ENCODE measurements at places on chromosomes 12 and 14.

- no peak for DNase-seq
These were observed 160.3 kb upstream of the PELI2 start for GRCh38 chr14:55957950-55958349.

DNA sequence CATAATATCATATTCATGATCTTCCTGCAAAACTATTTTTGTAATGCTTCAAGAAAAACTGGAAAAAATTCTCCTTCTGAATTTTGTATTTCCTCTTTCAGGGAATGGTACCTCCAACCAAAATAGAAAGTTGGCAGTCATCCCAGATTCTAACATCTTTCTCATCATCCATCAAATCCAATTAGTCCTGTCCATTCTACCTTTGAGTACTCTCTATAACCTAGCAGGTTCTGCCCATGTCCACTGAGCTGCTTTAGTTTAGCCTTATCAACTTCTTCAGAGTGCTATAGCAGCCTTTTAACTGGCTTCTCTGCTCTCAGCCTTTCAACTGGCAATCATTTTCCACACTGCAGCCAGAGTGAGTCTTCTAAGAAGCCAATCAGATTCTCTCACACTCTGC lies 236.2 kb downstream of the AKAP6 start:
- DNase-seq, result peak; percentile 28

DNA sequence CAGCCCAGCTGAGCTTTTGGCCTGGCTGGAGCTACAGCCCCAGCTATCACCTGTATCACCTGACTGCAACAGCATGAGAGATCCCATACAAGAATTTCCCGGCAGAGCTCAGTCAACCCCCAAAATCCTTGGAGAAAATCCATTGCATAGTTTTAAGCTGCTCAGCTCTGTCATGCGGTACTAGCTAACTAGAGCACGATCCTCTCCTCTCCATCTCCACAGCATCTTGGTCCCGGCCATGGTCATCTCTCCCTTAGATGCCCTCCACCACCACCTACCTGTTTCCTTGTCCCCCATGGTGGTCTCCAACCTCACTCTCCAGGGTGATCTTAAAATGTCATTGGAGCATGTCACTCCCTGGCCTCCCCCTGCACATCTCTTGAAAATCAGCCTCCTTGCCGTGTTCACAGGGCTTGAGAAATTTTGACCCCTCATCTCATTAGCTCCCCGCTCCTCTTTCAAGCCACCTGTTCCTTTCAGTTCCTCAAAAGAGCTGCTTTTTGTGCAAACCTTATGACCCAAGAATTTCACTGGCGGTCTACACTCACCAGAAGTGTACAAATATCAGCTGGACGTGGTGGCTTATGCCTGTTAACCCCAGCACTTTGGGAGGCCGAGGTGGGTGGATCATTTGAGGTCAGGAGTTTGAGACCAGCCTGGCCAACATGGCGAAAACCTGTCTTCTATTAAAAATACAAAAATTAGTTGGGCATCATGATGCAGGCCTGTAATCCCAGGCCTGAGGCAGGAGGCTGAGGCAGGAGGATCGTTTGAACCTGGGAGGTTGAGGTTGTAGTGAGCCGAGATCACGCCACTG lies 8.1 kb upstream of the CLMN start:
- DNase-seq, result no peak

- DNase-seq, result no peak
These were observed 11.6 kb downstream of the RASSF8 start for GRCh38 chr12:25970082-25970481.

DNA sequence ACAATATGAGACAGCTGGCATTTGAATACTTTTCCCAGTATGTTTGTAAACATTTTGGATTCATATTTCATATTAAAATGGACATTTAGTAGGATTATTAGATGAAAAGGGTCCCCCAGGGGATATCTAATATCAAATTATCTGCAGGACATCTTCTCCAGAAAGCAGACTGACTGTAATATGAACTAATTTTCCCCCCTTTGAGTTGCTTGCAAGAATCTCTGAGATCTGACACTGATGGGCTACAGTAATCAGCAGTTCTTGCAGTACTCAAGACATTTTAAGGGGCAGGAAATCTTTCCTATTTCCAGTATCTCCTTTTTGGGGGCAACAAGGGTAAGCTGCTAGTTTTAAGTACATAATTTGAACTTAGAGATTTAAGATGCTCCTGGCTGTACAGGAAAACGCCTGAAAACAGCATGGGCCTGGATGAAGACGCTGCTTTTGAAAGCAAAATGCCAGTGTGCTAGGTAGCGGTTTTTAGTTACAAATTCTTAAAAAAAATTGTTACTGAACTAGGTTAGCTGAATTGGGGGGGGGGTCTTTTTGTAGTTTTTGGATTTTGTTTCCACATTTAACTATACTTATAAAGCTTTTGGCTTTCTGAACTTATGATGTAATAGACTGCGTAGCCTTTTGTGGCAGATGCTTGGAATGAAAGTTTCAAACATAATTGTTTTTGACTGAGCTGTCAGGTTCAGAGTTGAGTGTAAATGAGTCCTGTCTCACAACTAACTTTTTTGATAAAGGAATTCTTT lies 2.2 kb downstream of the FRMD6 start:
- DNase-seq, result no peak

GRCh38 chr12:8052679-8053078 lies 13.5 kb downstream of the C3AR1 start:
- DNase-seq, result no peak

GRCh38 chr12:95998611-95999286 lies 2.6 kb upstream of the HAL start:
- peak; percentile 55 for DNase-seq

GRCh38 chr12:19390051-19390598 lies 49.2 kb upstream of the AEBP2 start:
- no peak for DNase-seq

DNA sequence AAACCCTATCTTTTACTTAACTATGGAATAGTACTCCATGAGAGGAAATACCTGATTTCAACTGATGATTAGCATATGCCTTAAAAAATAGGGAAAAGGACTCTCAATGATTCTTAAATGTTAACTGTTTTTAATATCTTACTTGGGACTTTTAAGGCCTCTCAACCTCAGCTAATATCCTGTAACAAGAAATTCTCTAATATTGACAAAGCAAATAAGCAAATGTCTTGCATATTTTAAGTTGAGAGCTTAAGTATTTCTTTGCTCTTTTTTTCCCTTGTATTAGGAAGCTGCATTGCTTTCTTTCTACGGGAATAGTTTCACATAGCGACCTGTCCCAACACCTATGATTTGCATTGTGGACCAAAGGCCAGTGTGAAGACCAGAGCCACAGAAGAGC lies 249.9 kb downstream of the BCAT1 start:
- DNase-seq, result no peak

GRCh38 chr12:128829861-128830504 lies 6.2 kb upstream of the SLC15A4 start:
- no peak for DNase-seq

GRCh38 chr14:69428289-69428998 lies 30.0 kb downstream of the SLC39A9 start:
- no peak for DNase-seq

DNA sequence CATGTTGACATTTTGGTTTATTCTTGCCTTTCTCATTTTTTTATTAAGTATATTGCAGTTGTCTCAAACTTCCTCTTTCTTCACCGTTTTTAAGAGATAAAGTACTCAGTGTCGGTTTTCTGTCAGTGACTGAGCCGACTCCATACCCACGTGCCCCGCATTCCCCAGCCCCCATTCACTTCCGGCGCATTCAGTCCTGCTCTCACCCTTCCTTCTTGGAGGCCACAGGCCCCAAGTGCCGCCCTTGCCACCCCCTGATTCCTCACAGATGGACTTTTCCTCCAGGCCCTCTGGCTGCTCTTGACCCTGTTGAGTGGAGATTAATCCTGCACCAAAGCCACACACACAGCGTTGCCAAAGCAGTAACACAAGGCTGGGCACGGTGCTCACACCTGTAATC lies 19.1 kb upstream of the DNAH10 start:
- DNase-seq, result no peak

GRCh38 chr14:54702014-54702491 lies 135.1 kb downstream of the SAMD4A start:
- no peak for DNase-seq

GRCh38 chr14:31395572-31396205 lies 24.7 kb downstream of the HEATR5A start:
- DNase-seq, result no peak

DNA sequence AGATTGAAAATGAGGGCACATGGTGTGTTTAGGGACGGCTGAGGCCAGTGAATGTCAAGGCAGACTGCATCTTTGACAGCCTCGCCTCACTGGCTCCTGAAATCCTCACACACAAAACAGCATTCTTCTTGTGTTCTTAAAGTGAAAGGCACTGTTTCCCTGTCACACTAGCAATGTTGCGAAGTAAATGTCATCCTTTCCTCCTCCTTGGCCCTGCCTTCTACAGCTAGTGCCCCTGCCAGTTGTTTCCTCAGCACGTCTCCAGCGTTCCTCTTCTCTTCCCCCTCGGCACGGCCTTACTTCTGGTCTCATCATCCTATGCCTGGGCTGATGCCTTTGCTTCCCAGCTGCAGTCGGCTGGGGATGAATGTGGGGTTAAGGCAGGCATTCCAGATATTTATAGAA lies 129.4 kb upstream of the DNM1L start:
- no peak for DNase-seq

Measured in SHP77 treated with DMSO at 0.1 percent for 48 hours (cell line).